ENCODE measurements at places on chromosomes 4 and X.

DNA sequence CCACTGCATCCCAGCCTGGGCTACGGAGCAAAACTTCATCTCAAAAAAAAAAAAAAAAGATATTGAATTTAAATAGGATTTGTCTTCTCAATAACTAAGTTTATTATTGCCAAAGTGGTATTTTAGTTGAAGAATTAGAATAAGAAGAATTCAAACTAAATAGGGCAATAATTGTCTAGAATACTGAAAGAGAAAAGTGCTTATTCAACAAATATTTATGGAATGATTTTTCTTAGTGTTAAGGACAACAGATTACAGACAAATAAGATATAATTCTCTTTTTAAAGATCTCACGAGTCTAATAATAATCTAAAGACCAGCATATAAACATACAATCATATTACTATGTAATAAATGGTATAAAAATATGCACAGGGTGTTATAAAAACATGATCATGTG lies 33.6 kb upstream of the ZFP42 start:
- DNase-seq = no peak

GRCh38 chrX:21863241-21863640 lies 7.5 kb downstream of the YY2 start:
- no peak for DNase-seq

- DNase-seq = no peak
Observed at GRCh38 chr4:20271950-20272349, 20.2 kb downstream of the SLIT2 start.

GRCh38 chr4:15245006-15245530 lies 182.8 kb upstream of the C1QTNF7 start:
- no peak for DNase-seq

DNA sequence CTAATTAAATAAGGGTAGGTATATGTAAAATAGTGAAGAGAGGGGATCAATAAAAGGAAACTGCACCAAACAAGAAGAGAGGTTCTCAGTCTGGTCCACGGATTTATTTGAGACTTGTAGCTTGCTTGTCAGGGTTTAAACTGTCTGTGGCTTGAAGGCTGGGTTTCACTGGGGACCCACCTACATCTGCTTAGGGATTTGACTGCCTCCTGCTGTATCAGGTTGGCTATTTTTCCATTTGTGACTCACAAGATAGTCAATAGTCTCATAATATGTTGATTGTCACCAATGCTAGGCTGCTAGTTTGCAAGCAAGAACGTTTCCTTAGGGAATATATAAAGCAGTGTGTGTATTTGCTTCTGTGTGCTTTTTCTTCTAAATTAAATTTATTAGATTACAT lies 1950.7 kb upstream of the IGFBP7 start:
- no peak for DNase-seq

GRCh38 chr4:58209551-58209950 lies 1099.4 kb upstream of the IGFBP7 start:
- DNase-seq = no peak

DNA sequence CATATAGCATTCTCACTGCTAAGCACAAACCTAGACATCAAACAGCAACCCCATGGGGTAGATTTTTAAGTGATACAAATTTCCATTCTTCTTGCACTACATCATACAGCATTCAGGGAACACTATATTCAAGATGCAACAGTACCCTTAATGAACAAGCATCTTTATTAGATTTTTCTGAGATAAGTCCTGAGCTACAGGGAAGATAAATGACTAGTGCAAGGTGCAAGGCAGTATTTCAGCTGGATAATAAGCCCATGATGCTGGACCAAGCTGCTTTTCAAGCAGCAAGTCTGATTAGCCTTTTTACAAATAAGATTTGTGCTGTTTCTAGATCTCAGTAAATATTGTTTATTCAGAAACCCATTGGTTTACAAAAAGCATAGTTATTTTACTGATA lies 192.6 kb upstream of the ATOH1 start:
- no peak for DNase-seq

GRCh38 chr4:180840142-180840541 lies 1403.1 kb upstream of the TENM3 start:
- no peak for DNase-seq

DNA sequence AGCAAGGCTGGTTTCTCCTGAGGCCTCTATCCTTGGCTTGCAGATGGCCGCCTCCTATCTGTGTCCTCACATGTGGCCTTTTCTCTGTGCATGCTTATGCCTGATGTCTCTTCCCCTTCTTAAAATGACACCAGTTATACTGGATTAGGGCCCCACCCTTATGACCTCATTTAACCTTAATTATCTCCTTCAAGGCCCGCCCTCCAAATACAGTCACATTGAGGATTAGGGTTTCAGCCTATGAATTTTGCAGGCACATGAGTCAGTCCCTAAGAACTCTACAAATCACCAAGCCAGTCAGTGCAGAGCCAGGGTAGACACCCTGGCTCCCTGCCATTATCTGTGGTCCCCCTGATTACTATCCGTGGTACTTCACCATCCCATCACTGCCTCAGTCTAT lies 51.6 kb downstream of the MAML3 start:
- DNase-seq = no peak

GRCh38 chr4:112238833-112239232 lies 7.2 kb downstream of the AP1AR start:
- no peak for DNase-seq

GRCh38 chr4:80253510-80253909 lies 13.0 kb upstream of the FGF5 start:
- no peak for DNase-seq

DNA sequence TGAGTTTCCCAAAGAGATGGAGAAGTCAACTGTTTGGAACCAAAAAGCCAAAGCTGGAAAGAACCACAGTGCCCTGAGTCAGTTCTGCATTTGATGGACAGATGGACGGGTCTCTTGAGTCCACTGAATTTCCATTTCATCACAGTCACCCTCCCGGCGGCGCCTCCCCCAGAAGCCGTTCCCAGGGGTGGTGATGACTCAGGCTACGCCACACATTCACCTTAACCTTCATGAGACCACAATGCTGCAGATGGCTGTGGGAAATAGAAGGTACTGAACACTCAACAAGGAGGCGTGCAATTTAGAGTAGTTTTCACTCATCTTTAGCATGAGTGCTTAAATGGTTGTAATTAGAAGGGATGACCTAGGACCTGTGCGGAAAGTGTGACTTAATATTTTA lies 61.3 kb downstream of the STOX2 start:
- DNase-seq = no peak

DNA sequence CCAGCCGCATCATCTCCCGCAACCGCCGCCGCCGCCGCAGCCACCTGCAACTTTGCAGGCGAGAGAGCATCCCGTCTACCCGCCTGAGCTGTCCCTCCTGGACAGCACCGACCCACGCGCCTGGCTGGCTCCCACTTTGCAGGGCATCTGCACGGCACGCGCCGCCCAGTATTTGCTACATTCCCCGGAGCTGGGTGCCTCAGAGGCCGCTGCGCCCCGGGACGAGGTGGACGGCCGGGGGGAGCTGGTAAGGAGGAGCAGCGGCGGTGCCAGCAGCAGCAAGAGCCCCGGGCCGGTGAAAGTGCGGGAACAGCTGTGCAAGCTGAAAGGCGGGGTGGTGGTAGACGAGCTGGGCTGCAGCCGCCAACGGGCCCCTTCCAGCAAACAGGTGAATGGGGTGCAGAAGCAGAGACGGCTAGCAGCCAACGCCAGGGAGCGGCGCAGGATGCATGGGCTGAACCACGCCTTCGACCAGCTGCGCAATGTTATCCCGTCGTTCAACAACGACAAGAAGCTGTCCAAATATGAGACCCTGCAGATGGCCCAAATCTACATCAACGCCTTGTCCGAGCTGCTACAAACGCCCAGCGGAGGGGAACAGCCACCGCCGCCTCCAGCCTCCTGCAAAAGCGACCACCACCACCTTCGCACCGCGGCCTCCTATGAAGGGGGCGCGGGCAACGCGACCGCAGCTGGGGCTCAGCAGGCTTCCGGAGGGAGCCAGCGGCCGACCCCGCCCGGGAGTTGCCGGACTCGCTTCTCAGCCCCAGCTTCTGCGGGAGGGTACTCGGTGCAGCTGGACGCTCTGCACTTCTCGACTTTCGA lies 654 bp downstream of the ATOH1 start:
- no peak for DNase-seq

GRCh38 chr4:160887668-160888067 lies 1276.1 kb downstream of the FSTL5 start:
- DNase-seq = no peak

DNA sequence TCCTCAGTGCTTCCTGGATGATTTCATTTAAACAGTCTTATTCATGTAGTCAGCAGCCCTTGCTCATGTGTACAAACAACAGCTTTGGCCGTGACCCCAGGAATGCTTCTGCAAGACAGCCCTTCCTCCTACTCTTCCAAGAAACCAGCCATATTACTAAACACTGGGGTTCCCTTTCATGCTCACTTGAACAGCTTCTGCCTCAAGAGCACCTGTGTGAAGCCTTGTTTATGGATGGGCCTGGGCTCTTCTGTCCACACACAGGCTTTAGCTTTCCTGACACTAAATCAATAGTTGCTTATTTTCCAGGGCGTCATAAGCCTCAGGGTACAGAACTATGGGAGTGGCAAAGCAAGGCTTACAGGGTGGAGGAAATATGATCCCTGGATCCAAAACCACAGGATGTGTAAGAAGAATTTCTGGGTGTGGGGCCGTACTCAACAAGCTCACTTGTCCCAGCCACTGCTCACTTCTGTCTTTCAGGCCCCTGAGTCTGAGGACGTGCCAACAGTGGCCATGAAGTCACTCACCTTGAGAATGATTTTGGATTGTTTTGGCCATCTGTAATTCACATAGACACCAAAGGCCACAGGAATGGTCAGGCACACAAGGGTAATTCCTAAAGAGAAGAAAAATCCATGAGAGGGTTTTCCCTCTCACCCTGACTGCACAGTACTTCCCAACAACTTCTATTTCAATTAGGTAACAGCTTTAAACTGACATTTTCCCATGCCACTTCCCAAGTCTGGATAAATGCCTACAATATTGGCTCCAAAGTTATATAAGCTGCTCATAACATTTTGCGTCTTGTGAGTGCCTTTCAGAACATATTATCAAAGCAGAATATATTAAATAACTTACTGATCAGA lies 17.7 kb downstream of the SLC10A6 start:
- no peak for DNase-seq

DNA sequence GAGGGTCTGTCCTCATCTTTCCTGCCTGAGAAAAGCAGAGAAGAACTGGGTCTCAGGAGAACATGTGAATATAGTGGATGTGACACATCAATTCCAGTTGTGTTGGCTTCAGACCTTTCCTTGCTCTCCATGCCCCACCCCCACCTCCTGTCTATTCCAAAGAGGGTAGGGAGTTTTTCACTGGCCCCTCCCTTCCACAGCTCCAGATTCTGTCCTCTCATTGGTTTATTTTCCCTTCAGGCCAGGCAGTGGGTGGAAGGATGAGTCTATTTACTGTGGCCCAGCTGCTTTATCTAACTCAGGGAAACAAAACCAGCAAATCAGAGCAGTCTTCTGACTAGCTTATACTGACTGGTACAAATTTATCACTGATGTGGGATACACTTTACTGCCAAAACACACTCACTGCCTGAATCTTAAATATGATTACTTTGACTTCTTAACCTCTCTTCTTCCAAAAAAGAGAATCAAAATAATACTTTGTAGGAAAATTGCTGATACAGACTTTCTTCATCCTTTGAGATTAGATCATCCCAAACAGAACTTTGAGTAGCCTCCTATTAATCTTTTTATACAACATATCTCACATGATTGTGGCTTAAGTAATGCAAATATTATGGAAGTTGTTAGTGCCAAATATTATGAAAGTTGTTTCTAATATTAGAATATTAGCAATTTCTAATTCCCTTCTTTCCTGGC lies 221.2 kb downstream of the MID1 start:
- no peak for DNase-seq

GRCh38 chr4:128456171-128456570 lies 168.6 kb upstream of the PGRMC2 start:
- no peak for DNase-seq

DNA sequence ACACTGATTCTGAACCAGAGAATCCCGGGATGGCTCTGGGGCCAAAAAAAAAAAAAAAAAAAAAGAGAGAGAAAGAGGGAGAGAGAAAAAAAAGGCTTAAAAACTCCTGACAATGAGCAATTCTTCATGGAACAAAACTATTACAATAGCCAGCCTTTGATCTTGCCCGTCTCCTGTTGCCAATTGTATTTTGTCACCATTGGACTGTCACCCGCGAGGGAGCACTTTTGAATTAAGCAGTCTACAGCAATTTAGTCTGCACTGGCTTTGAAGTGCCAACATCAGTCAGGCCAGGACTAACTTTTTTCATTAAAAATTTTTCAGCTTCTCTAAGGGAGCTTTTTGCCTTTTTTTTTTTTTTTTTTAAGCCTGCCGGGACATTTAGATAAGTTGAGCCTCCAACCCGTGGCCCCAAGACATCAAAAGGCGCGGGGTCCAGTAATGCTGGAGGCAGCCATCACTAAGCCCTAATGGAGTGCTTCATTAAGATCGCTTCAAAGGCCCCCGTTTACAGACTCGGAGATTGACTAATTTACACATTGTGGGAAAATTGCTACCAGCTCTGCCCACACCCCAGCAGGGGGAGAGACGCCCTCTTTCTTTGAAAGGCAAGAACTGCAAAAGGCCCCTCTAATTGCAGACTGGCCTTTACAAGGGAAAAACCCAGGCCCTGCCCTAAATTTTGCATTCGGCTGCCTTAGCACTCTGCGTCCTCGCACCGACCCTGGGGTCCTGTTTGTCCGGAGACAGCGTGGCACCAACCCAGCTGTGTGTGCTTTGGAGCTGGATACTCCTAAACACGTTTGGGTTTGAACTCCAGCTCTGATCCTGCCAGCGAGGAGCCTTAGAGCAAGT lies 98.1 kb upstream of the MSX1 start:
- no peak for DNase-seq

- no peak for DNase-seq
Observed at GRCh38 chr4:86927843-86928395, 6.9 kb upstream of the AFF1 start.

DNA sequence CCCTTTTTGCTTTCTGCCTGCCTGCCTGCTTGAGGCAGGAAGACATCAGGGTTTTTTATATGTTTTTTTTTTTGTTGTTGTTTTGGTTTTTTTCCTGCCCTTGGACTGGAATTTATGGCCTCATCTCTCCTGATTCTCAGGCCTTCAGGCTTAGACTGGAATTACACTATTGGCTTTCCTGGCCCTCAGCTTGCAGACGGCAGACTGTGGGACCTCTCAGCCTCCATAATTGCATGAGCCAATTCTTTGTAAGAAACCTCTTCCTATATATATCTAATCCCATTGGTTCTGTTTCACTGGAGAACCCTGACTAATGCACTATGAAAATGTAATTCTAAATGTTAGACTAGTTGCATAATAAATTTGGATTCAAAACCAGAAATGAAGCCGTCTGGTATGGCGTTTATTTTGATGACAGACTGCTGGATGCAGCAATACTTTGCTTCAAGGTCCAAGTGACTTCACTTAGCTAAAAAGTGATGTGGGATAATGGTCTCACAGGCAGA lies 59.0 kb downstream of the SEL1L3 start:
- DNase-seq = no peak

- DNase-seq = no peak
Observed at GRCh38 chrX:132292793-132293192, 73.5 kb upstream of the RAP2C start.

DNA sequence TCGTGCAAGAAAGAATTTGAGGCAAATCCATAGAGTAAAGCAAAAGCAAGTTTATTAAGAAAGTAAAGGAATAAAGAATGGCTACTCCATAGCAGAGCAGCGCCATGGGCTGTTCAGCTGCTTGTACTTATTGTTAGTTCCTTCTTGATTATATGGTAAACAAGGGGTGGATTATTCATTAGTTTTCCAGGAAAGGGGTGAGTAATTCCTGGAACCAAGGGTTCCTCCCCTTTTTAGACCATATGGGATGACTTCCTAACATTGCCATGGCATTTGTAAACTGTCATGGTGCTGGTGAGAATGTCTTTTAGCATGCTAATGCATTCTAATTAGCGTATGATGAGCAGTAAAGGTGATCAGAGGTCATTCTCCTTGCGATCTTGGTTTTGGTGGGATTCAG lies 23.5 kb upstream of the CEP135 start:
- peak; percentile 8 for DNase-seq

Data from osteocyte (in vitro differentiated cells).